Ovary (tissue), 10 donors: ENCODE measurements at places on chromosomes 6 and 20.

DNA sequence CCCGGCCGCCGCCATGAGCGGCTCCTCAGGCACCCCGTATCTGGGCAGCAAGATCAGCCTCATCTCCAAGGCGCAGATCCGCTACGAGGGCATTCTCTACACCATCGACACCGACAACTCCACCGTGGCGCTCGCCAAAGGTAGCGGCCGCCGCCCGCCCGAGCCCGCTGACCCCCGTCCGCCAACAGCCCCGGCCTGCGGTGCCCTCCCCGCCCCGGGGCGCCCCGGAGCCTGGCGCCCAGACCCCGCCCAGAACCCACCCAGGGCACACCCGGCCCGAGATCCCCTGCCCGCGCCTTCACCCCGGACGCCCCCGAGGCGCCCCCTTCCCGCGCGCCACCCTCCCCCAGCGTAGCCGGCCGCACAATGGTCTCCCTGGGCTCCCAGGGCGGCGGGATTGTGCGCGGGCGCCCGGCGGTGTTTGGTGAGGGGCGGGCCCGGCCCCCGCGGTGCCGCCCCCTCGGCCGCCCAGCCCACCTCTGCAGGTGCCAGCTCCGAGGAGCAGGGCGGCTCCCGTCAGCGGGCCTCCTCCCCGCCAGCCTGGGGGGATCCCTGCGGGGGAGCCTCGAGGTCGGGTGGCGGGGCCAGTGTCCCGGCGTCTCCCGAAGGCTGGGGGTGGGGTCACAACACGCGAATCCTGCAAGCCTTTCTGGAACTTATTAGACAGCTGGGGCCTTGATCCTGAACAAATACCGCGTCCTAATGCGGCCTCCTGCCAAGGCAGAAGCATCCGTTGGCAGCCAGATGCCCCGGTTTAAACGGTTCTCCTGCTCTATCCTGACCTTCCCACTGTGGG, 577 bp downstream of the LSM14B start:
- DNase-seq = peak; percentile 47

- DNase-seq = no peak
These were observed 13.2 kb upstream of the CCM2L start for GRCh38 chr20:31996996-31997395.

DNA sequence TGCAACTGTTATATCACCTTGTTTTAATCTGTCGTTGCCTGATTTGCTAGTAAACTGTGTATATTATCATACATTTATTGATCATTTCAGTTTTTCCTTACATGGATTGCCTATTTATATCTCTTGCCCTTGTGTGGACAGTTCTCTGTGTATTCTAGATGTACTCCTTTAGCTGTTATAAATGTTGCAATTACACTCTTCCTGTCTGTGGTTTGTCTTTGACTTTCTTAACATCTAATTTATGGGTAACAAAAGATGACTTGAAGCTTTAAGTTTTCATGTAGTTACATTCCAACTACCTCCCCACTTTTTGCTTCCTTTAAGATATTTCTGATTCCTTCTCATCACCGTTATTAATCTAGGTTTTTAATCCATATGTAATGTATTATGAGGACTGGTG, 22.6 kb downstream of the PLCB1 start:
- no peak for DNase-seq

GRCh38 chr6:161117308-161117707, 125.7 kb downstream of the MAP3K4 start:
- DNase-seq = no peak

- no peak for DNase-seq
These were observed 30.6 kb upstream of the ADRM1 start for GRCh38 chr20:62272200-62272599.

DNA sequence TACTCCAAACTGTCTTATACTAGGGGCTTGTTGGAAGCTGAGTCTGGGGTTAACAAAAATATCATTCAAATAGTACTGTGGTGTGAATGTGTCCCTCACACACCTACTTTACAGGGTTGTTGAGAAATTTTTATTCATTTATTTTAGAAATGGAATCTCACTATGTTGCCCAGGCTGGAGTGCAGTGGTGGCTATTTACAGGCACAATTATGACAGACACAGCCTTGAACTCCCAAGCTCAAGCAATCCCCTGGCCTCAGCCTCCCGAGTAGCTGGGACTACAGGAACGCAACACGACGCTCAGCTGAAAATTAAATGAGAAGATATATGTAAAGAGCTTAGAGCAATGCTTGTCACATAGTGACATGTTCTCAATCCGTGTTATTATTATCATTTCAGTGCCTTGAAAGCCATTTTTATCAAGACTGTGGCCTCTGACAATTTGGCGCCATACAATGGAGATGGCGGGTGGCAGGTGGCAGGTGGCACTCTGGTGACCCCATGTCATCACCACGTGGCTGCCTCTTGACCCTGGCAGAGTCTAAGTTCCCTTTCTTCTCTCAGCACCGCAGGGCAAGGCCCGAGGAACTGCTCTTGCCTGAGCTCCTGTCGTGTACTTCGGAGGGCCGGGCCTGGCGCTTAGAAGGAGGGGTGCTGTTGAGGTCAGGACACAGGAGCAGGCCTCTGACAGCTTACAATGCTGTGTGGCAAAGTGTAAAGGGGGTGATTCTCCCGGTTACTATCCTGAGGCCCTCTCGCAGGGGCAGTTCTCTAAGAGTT, 64.5 kb downstream of the STX11 start:
- peak; percentile 25 for DNase-seq

DNA sequence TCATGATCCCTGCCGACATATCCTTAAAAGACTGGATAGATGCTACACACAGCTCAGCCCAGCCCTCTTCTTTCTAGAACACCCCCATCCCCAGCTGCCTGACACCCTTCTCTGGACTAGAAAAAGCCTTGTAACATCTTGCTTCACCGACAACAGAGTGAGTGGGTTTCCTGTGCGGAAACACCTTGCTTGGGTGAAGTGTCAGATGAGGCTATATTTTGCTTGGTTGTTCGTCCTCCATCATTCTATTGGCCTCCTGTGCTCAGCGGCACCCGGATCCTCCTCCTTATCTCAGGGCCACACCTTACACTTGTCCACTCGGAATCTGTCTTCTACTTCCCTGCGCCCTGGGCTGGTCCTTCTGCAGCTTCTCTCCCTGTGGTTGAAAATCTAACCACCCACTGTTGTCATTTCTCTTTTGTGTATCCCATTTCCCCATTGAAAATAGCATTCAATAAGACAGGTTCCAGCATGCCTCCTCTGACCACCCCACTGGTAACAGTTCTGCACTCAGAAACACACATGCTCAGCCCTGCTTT, 101.3 kb upstream of the MLN start:
- DNase-seq = no peak

GRCh38 chr6:110357664-110358552, at the start of gene METTL24:
Gene METTL24, minus strand, starts transcription at chr6:110358349. Its CDS starts 77 bp downstream, at chr6:110358272.
- DNase-seq = peak; percentile 72

DNA sequence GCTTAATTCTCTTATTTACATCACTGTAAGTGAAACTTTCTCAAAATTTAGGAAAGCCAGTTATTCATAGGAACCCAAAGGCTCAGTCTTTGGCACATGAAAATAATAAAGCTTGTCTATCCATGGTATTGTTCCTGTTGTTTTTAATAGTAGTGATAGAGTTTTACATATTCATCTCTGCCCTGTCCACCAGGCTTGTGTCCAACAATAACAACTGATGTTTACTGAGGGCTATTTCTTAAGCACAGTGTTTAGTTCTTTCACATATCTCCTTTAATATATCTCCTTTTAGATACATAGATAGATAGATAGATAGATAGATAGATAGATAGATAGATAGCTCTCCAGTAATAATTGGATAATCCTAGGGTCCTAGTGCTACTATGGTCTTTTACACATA, 34.2 kb downstream of the FOXQ1 start:
- no peak for DNase-seq

- DNase-seq = no peak
These were observed 193.1 kb upstream of the SIM1 start for GRCh38 chr6:100657678-100658330.

DNA sequence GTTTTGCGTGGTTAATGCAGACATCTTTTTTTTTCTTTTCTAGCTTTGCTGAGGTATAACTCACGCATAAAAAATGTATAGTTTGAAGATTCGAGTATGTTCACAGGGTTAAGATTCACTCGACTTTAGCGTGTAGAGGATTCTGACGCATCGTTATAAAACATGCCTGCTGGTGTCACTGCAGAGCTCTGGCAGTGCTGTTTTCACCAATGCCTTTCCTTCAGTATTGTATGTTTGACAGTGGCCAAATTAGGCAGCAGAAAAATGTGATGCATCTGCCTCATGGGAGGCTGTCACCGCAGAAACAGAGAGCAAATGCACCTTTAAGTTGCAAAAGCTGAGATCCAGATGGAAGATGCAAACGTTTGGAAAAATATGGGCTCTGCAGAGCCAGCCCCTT, 18.0 kb upstream of the SIRPB2 start:
- DNase-seq = no peak

DNA sequence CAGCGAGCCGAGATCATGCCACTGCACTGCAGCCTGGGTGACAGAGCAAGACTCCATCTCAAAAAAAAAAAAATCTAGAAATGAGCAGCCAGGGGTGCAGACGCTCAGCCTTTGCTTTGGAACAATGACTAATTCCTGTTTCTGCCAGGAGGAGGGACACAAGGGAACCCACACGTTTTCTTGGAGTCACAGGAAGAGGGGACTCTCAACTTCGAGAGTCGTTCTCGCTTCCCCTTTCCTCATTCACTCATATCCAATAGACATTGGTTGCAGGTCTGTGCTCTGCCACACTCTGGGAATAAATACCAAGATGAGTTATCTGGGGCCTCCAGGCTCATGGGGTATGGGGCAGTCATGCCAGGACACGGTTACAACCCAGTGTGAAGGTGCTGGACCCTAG, 91.5 kb upstream of the RREB1 start:
- no peak for DNase-seq

GRCh38 chr6:159646116-159646515, 46.9 kb downstream of the SOD2 start:
- no peak for DNase-seq

DNA sequence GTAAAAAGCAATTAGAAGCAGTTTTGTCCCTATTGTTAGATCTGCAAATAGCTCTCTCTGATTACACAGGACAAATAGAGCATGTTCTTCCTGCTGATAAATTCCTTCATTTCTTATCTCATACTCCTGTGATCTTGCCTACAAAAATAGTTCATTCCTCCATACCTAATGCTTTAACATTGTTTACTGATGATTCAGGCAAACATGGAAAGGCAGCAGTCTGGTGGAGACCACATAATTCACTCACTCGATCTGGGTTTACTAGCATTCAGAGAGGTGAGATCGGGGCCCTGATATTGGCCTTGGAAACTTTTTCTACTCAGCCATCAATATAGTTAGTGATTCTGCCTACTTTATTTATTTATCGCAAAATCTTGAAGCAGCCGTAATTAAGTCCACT, 20.2 kb downstream of the HLA-DPA1 start:
- DNase-seq = no peak

GRCh38 chr6:12269110-12269509, 21.1 kb upstream of the EDN1 start:
- DNase-seq = no peak

- DNase-seq = no peak
These were observed 19.2 kb downstream of the RRAGD start for GRCh38 chr6:89392823-89393222.

DNA sequence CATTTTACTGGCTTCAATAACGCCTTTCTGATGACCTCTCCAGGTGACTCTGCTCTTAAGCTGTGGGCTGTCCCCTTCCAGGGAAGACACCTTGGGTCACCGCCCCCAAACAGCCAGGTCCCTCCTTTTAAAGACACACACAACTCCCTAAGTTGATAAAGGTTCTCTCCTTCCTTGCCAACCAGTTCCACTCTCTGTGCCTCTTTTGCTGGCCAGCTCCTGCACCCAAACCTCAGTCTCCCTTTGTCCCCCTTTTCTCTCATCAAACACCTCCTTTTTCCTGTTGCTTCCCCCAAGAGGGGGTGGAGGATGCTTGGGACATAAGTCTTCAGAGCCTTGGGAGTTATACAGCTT, 1.0 kb downstream of the NCOA6 start:
- peak; percentile 47 for DNase-seq

GRCh38 chr6:13331516-13332348, 3.4 kb upstream of the TBC1D7 start:
- DNase-seq = no peak

DNA sequence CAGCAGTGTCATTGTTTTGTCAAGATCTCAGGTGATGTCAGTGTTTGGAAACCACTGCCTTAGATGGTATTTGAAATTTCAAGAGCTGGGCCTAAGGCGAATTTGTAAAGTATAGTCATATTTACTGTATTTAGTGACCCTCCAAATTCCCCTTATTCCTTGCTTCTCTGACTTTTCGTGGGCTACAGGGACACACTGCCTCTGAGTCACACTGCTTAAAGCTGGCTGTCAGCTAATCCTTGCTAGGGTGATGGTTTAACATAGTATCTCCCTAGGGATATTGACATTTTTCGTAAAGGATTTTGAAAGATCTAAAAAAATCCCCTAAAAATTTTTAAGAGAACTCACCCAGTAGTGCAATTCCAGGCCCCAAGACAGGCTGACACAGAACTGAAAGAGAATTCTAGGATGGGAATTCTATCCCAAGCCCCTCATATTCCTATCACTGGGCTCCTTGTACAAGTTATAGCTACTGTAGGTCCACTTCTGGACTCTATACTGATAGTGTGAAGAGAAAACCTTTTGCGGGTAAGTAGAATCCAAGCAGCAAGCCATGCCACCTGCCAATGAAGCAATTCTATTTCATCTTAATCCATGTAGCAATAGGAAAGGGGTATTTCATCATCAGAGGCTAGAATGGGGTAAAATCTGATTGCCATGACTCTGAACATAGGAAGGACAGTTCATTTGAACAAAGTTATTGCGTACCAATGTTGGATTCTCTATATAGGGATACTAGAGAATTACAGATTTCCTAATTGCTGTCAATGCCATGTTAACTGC, 4.3 kb downstream of the BMP6 start:
- no peak for DNase-seq

GRCh38 chr6:14583826-14584225, 466.3 kb downstream of the CD83 start:
- no peak for DNase-seq

DNA sequence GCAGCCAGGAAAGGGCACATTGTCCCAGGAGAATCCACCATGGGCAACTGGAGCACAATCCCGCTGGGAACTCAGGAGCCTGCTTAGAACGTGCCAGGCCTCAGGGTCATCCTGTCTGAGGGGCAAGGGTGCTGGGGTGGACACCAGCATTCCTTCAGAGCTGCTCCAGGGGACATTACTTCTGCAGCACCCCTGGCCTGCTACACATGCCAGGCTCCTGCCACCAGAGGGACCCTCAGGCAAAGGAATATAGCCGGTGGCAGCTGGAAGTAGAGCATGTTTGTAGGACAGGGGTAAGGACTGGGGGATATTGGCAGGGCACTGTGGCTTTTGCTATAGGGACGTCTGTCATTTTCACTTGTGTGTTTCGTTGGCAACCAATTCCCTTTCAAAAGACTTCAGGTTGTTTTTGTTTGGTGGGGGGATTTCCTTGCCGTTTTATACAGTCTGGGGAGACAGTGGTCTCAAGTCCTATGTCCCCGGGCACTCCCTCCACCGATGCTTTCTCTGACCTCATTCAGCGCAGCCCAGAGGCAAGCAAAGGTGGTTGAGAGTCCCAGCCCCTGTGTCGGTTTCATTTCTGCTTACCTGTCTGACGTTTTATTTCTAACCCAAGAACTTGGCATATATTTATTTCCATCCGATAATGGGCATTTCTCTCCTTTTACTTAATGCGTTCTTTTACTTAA, 130.8 kb downstream of the JPH2 start:
- no peak for DNase-seq

GRCh38 chr6:43972913-43973300, 154.3 kb downstream of the MRPL14 start:
- DNase-seq = peak; percentile 75
